ENCODE measurements at places on chromosomes 12 and 14.

- DNase-seq = no peak
These were observed 1079.4 kb downstream of the TMEM121 start for GRCh38 chr14:106605548-106606448.

DNA sequence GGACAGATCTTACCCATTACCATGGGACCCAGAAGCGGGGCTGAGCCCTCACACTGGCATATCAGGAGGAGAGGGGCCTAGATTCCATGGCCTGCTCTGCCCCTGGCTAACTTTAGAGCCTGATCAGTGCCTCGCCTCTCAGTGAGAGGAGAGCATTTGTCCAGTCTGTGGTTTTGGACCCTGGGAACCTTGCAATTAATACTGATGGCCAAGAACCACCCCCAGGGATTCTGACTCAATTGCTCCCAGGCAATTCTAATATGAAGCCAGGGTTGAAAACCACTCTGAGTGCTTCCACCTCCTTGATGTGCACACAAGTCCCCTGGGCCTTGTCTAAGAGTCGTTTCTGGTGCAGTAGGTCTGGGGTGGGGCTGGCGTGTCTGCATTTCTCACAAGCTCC lies 67.7 kb downstream of the CALM1 start:
- DNase-seq = no peak

GRCh38 chr12:6792522-6793201 lies 3.3 kb downstream of the CD4 start:
- no peak for DNase-seq

DNA sequence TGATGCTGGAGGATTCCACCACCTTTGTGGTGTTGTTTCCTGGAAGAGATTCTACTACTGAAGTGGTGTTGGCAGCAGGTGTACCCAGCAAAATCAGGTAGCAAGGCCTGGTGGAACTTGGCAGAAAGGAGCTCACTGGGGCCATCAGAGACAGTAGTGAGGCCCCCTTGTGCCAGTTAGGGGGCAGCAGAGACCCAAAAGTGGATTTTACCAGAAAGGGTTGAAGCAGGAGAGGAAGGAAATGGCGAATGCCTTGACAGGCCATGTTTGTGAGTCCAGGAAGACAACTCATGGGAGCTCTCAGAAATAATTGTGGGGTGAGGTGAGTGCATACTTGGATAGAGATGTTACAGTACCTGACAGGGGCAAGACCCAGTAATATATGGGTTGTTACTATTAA lies 137.7 kb upstream of the FGD4 start:
- no peak for DNase-seq

DNA sequence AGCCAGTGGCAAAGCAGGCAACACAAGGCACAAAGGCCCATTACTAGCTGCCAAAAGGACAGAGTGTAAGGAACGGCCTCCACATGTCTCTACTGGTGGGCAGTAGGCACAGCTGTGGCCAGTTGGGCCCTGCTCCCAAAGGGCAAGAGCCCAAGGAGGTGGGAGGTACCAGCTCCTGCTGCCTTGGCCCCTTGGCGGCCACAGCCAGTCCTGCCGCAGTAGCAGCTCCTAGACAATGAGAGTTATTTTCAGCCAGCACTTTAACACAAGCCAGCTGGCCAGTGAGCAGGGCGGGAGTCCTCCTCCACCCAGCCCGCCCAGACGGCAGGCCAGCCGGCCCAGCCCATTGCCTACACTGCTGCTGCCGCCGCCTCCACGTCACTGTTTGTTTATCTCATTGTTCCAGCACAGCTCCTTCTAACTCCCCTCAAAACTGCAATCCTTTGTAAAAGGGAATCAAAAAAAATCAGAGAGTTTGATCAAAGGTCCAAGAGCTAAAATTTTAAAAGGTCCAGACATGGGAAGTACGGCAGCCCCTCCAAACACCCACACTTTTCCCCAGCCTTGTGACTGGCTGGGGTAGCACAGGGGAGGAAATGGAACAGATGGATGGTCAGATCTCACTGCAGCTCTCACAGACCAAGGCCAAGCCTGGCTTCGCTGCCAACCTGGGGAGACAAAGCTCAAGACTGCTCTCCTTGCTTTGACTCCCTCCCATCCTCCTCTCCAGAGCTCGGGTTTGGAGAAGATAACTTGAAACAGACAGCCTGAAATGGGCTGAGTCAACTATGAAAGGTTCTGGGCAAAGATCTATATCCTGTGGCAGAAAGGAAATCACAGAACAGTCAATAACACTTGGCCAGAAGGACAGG lies 33.5 kb downstream of the FMNL3 start:
- DNase-seq = no peak

DNA sequence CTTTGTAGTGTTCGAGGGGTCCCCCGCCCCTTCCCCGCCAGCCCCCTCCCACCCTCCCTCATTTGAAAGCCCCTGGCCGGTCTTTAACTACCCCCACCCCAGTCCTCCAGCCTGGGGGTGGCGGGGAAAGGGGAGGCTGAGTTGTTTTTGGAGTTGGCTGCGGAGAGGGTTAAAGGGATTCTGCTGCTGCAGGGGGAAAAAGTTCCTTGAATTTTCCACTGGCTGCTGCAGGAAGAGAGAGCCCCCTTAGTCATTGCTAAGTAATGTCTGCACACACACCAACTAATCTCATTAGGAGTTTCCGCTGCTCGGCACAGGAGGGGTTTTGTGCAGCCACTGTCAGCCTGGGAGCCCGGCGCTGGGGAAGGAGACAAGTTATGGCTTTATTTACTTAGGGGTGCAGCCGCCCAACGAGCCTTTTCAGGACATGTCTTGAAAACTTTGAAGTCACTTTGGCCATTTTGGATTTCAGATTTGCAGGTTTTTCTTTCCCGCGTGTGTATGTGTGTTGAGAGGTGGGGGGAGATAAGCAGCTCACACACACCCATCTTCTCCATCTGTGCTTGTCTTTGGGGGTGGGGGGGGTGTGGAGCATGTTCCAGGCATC lies 1.8 kb downstream of the ELK3 start:
- no peak for DNase-seq

GRCh38 chr12:67638694-67639093 lies 9.9 kb upstream of the DYRK2 start:
- no peak for DNase-seq

GRCh38 chr12:116975779-116976393 lies 65.1 kb downstream of the FBXW8 start:
- DNase-seq = no peak

- no peak for DNase-seq
These were observed 334.5 kb upstream of the SEL1L start for GRCh38 chr14:81868172-81868571.

GRCh38 chr12:109815757-109816617 lies 17.2 kb downstream of the TRPV4 start:
- no peak for DNase-seq

- no peak for DNase-seq
These were observed 23.2 kb downstream of the LGALS3 start for GRCh38 chr14:55152052-55152753.

- DNase-seq = no peak
These were observed 156.7 kb upstream of the RASSF8 start for GRCh38 chr12:25801734-25802133.

- no peak for DNase-seq
These were observed 17.6 kb downstream of the UBE3B start for GRCh38 chr12:109495012-109495411.

GRCh38 chr12:96054244-96054610 lies 18.8 kb upstream of the LTA4H start:
- no peak for DNase-seq

- no peak for DNase-seq
These were observed 27.7 kb upstream of the DUSP6 start for GRCh38 chr12:89379839-89380467.

- no peak for DNase-seq
These were observed 488.5 kb upstream of the TBX3 start for GRCh38 chr12:115172521-115172920.

- DNase-seq = no peak
These were observed 3.1 kb downstream of the CCDC63 start for GRCh38 chr12:110849748-110850403.

GRCh38 chr12:62006076-62006732 lies 254.0 kb upstream of the USP15 start:
- no peak for DNase-seq

DNA sequence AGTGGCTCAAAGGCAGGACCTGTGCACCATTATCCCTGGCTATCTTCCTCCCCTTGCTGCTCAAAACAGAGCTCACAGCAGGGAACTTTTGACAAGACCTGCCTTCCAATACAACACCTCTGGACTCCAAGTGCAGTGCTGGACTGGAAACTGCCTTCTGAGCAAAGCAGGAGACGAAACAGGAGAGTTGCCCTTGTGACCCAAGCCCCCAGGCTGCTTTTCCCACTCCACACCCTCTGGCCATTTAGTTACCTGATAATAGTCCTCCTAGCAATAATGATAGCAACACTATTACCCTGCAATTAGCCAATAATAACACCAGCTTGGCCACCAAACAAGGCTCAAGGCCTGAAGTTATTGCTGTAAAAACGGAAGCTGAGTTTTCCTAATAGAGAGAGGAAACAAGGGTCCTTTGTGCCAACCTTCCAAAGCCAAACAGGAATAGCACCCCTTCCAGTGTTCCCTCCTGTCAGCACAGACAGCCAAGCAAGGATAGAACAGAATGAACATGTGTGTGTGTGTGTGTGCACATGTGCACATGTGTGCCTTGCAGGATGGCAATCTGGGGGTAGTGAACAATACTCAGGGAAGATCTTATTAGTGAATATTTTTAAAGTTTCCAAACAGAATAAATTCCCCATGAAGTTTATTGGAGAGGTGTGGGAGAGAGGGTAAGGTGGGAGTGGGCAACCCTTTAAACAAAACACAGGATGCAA lies 9.2 kb upstream of the KRT73 start:
- DNase-seq = no peak

- no peak for DNase-seq
These were observed 53.6 kb downstream of the HECTD4 start for GRCh38 chr12:112328456-112329124.

DNA sequence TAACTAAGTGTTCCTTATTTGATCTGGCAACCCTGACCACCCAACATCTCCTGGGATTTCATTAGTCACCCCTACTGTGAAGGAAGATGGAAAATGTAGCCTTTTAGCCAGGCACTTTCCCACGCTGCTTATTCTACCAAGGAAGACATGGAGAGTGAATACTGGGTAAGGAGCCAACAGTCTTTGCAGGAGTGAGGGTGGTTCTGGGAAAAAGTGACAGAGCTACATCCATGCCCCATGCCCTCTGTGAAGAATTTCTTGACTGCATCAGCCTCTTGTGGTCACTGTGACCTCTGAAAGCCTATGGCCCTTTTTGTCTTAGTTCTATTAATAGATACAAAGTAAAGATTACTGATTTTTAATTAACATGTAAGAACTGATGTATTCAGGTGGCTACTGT lies 196.0 kb upstream of the EEA1 start:
- DNase-seq = no peak

GRCh38 chr14:68878908-68879307 lies 86.0 kb upstream of the ZFP36L1 start:
- no peak for DNase-seq

DNA sequence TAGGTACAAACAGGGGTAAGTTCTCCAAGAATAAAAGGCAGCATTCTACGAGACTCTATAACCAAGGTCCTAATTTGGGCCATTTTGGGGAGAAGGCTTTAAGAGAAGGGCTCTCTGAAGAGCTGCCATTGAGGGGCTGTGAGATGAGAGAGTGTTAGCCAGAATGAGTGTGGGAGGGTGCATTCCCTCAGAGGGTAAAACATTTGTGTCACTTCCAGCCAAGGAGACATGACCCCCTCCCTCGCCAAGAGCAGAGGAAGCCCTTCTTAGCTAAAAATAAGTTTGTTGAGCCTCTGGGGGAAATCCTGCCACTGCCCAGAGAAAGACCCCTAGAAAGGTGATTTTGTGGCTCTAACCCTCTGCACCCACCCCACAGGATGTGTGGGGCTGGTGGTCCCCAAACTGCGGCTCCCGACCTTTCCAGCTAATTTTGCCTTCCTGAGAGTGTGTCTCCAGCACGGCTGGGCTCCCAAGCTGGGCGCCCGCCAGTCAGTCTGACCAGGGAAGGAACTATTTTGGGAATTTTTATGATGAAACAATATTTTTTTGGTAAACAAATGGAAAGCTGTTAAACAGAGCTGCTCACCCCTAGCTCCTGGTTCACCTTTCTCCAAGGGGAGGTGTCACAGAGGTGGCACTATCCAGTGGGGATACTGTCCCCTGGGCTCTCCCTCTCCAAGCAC lies 65.9 kb upstream of the JDP2 start:
- no peak for DNase-seq

- DNase-seq = no peak
These were observed 4.7 kb downstream of the NAB2 start for GRCh38 chr12:57093415-57094207.

DNA sequence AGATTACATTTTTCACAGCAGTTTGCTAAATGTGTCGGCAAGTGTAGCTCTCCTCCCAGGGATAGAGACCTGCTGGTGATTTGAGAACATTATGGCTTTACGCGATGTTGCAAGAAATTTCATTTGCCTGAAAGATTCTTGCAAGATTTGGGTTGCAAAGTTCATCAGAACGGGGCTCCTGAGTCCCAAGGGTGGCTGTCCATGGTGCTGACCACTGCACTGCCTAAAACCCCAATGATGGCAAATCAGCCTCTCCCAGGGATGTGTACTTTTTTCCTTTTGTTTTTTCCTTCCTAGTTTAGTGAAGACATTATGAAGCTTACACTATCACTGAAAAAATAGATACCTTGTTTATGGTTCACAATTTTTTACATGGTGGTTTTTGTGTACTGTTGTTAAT lies 85.4 kb downstream of the WSCD2 start:
- no peak for DNase-seq

DNA sequence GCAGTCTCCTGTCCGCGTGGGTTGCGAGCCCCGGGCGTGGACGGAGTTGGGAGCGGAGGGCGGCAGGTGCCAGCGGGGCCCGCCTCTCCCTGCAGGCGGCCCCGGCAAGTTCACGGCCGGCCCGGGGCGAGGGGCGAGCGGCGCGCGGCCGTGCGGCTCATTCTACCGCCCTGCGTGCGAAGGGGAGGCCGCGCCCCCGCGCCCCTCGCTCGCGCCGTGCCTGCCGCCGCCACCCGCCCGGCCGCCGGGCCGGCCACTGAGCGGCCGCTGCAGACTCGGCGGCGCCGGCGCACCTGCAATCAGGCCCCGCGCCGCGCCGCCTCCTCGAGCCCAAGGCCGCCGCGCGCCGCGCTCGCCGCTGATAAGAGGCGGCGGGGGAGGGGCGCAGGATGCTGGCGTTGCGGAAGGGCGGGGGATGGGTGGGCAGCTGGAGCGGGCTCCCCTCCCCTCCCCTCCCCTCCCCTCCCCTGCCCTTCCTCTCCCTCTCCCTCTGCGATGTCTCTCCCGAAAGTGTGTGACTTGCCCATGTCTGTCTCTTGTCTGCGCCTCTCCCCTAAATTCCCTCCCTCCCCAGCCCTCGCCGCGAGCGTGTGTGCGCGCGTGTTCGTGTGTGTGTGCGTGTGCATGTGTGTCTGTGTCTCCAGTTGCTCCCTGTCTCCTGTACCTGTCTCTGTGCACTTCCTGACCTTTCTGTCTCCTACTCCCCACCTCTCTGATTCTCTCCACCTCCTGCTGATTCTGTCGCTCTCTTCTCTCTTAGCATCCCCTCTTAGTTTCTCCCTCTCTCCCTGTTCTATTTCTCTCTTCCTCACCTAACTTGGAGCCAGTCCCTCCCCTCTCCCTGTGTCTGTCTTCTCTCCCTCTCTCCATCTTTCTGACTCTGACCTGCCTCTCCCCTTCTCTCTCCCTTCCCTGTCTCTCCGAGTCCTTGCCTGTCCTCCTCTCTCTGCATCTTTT lies 768.1 kb upstream of the TBX3 start:
- peak; percentile 28 for DNase-seq

GRCh38 chr12:118061873-118062843 lies 1.2 kb upstream of the WSB2 start:
- DNase-seq = no peak

- no peak for DNase-seq
These were observed 73.3 kb upstream of the PLXNC1 start for GRCh38 chr12:94074980-94075629.

GRCh38 chr14:102678394-102678793 lies 85.9 kb downstream of the RCOR1 start:
- no peak for DNase-seq

- no peak for DNase-seq
These were observed 18.6 kb downstream of the DUSP6 start for GRCh38 chr12:89333564-89334252.
